NCI-H526 (cell line): ENCODE measurements at places on chromosomes 11 and 22.
A peak's percentile ranks its signal among the peaks of the same experiment; 100 is the strongest.

DNA sequence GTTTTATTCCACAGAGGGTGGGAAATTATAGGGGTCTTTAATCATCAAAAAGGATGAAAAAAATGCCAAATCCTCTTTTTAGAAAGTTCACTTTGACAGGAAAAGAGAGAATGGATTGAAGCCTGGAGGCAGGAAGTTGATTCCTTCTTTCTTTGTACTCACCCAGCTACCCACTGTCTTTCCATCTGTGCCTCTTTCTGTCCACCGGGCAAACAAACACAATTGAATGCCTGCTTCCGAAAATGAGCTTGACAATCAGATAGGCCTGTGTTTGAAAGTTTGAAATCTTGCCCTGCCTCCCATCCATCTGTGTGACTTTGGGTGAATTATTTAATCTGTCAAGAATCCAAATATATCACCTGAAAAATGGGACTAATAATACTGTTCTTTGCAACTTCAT is 81.1 kb downstream of the SCN3B start:
- no peak for DNase-seq

DNA sequence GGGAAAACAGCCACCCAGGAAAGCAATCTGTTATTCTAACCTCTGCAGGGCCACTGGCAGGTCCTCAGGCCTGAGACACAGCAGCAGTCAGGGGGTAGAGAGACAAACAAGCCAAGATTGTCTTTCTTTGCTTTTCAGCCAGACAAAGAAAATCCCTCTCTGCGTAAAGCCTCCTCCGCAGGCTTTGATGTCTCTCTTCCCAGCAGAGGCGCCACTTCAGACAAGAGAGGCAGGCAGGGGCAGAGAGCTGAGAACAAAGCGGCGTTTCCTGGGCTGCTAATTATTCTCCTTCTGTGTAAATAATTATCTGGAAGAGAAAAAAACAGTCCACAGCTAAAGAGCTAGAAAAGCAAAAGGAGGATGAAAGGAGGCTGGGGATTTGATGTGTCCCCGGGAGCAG is 102.7 kb upstream of the SEZ6L start:
- peak; percentile 29 for DNase-seq

DNA sequence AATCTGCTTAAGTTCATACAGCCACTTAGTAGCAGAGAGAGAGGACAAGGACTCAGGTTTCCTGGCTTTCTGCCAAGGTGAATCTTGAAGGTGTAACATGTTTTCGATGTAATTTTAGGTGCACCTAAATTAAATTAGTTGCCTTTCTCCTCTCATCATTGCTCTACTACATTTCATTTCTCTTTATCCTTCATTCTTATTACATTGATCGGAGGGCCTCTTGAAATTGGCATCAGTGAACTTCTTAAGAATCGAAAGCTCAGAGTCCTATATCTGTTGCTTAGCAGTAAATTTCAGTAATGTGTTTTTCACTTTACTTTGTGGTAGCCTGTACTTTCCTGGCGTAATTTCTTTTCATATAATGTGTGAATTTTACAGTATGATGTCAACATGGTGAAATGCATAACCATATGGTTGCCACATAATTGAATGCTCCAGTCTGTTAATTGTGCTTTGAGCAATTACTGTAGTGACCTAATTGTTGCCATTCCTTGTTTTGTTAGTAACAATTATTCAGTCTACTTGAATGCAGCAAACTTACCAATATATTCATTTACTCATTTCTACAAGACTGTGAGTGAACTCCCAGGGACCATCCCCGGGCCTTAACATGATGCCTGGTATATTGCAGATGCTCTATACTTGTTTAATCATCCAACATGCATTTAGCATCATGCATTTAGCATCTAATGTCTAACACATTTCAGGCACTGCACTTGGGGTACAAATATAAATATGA is 138.1 kb downstream of the MAML2 start:
- DNase-seq: no peak

- DNase-seq: no peak
These were observed 32.3 kb downstream of the ARHGAP42 start for GRCh38 chr11:100719362-100719761.

GRCh38 chr11:134412203-134413042 is at the start of gene B3GAT1:
Gene B3GAT1, minus strand, starts transcription at chr11:134412242. Its CDS starts 24,583 bp downstream, at chr11:134387659.
- DNase-seq: peak; percentile 39

DNA sequence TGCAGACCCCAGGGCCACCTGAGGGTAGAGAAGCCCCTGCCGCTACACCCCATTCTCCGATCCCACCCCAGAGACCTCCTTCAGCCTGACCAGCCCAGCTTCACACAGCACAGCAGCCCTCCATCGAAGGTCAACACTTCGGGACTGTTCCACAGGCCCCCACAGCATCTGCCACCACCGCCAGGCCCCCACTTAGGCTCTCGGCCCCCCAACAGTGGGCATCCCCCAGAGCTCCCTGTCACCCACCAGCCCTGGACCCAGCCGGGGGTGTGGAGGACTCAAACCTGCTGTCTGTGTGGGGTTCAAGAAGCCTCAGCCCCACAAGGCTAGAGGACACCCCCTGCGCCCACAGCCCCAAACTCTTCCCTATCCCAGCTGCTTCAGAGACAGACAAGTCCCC is 6.2 kb downstream of the SBF1 start:
- no peak for DNase-seq
